ENCODE measurements at places on chromosomes 12 and 14.

DNA sequence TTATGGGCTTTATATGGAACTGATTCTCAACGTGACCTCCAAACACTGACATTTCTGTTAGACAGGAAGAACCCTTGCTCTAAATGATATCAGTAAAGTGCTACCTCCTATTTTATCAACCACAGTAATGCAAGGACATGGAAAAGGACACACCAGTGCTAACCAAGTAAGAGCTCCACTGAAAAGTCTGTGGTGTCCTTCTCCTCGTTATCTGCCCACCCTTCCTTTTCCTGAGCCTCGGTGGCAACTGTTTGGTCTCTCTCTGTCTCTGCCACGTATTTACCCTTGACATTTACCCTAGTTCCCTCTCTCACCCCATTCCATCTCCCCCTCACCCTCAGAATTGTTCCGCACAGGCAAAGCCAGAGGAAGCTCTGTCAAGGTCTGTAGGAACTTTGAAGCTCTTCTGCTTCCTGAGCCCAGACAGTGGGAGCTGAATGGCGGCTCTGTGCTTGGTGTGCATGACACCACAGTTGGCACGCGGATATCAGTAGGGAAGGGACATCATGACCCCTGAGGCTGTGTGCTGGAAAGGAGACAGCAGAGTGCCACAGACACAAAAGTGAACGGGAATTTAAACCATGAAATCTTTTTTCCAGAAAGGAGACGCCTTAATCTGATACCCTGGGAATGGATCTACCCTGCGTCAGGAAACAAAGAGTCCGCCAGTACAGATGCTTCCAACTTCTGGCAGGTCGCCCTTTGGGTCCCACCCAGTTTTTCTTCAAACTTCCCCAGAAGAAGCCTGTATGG lies 50.8 kb downstream of the NTN4 start:
- DNase-seq: no peak

DNA sequence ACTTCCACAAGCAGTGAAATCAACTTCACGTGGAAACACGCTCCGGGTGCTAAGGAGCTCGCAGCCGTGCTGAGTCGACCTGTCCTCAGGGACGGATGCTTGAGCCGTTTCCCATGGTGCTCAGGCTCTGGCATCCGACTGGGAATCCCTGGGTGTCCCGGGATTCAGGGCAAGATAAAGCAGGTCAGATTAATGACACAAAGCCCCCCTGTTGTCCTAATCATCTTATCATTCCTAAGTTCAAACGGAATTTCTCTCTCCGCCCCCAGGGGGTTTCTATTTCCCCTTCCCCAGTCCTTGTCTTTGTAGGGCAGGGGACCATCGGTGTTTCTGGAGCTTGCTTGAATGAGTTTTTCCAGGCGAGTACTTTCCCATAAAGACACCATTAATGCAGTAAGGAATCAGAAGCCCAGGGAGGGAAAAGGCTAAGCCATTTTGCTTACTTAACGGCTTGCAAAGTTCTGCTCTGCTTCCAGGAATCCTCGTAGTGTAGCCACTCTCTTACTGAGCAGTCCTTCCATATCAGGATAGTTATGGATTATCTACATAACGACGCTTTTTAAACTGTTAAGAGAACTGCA lies 116.5 kb downstream of the TMEM132C start:
- no peak for DNase-seq

DNA sequence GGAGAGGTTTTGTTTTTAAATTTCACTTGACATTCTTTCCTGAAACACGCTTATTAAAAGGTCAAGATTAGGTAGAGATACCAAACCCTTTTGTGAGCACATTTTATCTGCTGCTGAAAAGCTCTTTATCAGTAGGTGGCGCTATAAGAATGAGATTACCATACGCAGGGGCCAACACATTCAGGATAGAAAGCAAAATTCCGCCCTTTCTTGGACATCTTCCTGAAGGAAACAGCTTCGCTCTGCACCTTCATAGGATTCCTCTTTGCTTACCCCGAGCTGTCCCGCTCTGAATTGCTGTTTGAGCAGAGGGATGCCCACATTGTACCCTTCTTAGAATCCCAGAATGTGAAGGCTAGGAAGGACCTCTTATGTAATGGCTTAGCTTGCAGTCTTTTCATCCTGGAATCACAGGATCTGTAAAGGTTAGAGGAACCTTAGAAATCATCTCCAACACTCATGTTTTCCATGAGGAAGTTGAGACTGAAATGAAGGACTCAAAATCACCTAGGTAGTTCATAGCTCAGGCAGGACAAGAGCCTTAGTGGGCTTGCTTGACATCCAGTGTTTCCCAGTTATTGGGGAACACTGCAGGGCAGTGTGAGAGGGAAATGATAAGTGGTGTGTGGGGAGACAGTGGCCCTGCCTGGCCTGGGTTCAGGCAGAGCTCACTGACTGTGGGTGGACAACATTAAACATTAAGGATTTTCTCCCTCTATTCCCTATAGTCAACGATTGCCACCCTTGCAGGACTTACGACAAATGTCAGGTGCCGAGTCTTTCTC lies 38.7 kb upstream of the CRY1 start:
- peak; percentile 70 for DNase-seq

DNA sequence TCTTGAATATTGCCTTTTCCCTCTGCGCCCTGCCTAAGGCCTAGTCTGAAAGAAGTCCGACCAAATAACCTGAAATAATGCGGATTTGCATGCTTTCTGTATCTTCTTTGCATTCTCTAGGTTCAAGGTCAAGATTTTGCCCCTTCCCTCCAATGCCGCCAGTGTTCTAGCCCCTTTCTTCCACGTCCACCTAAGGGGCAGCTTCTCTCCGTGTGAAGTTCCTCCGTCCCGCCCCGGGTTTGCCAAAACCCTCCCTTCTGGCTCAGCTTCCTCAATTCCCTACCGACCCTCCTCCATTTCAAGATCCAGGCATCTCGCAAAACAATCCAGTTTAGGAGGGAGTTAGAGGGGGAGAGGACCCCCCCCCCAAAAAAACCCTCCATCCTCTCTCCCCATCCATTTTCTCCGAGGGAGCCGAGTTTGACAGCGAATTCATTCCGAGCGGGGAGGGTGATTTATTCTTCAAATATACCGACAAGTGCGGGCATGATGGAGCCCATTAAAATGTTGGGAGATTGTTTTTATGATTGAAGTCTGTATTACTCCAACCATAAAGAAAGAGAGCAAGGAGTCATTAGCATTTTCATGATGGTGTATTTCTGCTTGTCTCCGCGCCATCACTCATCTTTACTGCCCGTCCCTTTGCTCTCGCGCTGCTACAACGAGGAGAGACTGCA lies 20.9 kb upstream of the ATP5MC2 start:
- no peak for DNase-seq

DNA sequence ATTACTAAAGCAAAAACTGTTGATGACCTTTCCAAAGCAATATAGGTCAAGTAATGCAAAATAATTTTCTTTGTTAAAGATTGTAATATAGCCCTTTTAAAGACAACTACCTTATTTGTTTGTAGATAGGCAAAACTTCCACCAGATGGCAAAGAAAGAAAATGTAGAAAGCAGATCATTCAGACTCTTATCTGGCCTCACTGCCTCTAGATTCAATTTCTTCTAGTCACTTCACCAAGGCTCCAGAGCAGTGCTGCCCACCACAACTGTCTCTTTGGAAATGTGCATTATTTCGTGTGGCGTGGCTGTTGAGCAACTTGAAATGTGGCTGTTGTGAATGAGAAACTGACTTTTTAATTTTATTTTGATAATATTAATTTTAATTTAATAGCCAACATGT lies 127.1 kb downstream of the ITPR2 start:
- DNase-seq: no peak

GRCh38 chr12:26303418-26303817 lies 108.0 kb downstream of the SSPN start:
- DNase-seq: no peak

DNA sequence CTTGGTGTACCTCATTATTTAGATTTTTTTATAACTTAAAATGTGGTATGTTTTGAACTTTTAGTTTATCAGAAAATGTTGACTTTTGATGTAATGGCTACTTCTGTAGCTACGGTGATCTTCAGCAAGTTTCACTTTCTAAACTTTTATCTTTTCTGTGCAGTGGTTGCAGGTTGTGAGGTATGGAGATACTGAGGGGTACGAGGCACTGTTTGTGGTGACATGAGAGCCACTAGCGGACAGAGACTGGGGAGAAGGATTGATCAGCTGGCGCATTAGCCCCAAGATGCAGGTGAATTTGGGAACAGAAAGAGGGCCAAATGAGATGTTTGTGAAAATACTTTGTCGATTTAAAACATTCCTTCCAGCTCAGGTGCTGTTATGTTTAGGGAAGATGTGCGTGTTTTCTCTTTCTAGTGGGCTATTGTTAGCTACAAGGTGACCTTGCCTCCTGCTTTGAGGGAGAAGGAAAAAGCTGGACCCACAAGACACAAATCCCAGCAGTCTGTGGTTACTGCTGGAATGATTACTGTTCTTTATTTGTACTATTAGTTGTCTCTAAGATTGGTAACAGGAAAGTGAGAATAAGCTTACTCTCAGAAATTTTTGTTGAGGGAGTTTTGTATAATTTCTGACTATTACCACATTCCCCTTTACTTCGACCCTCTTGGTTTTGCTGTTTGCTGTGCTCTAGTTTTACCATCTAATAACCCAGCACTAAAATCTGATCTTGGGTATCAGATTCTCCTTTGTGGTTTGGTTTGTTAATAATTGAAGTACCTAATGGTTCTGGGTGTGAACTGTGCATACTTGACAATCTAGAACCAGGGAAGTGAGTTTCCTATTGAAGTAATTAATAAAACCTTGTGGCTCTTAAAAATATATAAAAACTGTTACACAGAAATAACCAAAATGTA lies 61.7 kb downstream of the FBXO34 start:
- peak; percentile 33 for DNase-seq

GRCh38 chr14:86770186-86770585 lies 1222.8 kb downstream of the GALC start:
- DNase-seq: no peak

DNA sequence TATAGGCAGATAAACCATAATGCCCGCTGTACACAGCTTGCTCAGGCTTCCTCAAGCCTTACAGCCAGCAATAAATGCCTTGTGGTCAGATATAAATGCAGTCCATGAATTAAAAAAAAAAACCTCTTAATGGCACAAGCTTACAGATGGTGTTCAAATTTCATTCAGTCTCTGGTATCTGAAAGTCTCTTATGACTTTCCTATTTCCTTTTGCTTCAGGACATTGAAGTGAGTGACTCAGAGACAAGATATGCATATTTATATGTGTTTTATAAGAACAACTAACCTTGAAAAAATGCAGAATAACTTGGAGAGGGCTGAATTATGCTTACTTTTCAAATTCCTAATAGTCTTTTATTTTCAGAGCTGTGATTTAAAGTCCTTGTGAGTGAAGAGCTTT lies 426.9 kb upstream of the MIS18BP1 start:
- peak; percentile 72 for DNase-seq

GRCh38 chr12:96194576-96194889 lies 358 bp downstream of the ELK3 start:
- DNase-seq: no peak

DNA sequence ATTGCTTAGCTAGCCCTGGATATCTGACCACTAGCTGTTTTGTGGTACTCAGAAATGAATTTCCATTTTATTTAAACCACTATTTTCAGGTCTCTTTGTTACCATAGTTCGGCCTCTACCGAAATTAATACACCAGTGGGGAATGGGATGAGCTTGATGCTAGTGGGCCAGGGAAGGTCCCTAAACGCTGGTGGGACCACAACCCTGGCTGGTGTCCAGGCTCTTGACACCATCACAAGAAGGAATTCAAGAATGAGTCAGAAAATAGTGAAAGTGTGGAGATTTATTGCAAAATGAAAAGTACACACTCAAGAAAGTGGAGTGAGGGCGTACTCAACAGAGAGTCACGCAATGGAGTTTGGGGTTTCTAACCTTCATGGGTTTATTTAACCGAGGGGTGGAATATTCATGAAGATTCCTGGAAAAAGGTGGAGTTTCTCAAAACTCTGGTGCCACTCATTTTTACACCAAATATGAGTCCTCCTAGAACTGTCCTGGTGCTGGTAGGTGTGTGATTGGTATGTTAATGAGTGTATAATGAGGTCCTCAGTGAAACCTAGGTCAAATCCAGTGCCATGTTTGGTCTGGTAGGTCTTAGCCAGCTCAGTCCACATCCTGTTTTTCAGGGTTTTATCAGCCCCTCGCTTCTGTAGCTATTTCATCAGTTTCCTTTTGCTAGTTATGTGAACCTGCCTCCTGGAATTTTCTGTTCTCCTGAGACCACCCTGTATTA lies 38.9 kb upstream of the LRP6 start:
- peak; percentile 8 for DNase-seq

Measured in fibroblast of lung (primary cell).